Hematopoietic multipotent progenitor cell treated with erythropoietin and hydrocortisone succinate and interleukin-3 and kit ligand, for 15 days (in vitro differentiated cells): ENCODE measurements at places on chromosomes 16 and 17.

DNA sequence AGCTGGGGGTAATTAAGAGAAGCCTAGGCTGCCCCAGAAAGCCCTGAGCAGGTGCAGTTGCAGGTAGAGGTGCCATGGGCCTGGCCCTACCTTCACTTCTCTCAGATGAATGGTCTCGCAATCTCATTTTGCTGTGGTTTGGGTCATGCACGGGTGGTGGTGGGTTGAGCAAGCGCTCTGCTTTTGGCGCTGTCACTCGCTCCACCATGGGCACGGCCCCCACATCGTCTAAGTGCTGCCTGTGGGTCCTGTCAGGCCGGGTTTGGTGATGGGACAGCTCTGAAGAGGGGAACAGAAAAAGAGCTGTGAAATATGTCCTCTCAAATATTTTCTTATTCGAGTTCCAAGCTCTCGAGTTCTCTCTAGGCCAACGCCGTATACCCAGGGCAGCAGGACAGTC, 39.9 kb downstream of the STH start:
- no peak for DNase-seq

DNA sequence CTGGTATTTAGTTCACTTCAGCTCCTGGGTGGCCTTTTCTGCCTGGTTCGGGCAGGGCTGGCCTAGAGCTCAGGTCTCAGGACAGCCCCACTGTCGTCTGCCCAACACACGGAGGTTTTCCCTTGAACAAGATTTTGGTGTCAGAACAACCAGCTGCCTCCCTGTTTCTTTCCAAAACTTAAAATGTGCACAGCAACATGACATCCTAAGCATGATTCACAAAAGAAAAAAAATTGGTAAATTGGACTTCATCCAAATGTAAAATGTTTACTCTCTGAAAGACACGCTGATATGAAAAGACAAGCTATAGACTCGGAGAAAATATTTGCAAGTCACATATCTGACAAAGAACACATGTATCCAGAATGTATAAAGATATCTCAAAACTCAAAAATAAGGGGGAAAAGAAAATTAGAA, 197.8 kb upstream of the CHMP6 start:
- peak; percentile 75 for DNase-seq

- DNase-seq, result no peak
Measured at GRCh38 chr16:995087-995486, 13.5 kb downstream of the SOX8 start.

DNA sequence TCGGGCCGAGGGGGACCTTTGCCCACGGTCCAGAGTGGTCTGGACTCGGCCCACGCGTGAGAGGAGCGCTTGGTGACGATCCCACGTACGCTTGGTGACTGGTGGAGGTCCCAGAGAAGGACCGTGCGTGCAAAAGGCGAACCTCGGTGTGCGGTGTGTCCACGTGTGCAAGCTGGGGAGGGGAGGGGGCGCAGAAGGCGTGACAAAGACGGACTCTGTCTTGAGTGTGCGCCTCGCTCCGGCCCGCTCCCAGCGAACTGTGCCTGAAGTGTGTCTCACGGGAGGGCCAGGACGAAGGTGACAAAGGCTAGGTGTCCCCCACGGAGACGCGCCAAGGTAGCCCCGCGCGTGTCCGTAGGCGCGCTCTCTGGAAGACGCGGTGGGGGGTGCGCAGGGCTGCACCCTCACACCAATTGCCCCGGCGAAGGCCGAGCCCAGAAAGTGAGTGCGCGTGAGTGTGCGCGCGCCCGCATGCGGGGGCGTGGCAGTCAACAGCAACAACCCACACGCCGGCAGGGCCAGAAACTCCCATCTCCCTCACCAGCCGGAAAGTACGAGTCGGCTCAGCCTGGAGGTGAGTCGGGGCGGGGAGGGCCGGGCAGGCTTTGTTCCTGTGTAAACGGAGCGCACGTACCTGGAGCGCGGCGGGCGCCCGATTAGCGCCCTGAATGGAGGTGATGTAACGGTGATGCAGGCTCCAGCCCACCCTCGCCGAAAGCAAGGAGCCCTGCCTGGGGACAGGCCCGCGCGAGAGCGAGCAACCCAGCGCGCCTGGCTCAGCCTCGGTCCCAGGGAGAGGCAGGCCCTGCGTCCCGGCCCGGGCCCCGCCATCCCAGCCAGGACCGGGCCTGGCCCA, at the start of gene GPRC5C:
TSS of gene GPRC5C (plus strand) at position 521 of the 856 bp plus-strand sequence. CDS start 7,689 bp downstream, outside the sequence.
- no peak for DNase-seq

- DNase-seq, result no peak
Measured at GRCh38 chr17:57295526-57296023, 39.3 kb downstream of the MSI2 start.

- DNase-seq, result peak; percentile 36
Measured at GRCh38 chr17:49361129-49361901, 735 bp downstream of the ZNF652 start.

GRCh38 chr17:71974051-71974450, 146.8 kb upstream of the SOX9 start:
- DNase-seq, result no peak

GRCh38 chr17:49447628-49448302, 33.1 kb upstream of the PHB1 start:
- DNase-seq, result no peak

- no peak for DNase-seq
Measured at GRCh38 chr16:75195811-75196790, 10.9 kb downstream of the CTRB2 start.
